Epithelial cell of proximal tubule (primary cell): ENCODE measurements at places on chromosomes 13 and 19.

DNA sequence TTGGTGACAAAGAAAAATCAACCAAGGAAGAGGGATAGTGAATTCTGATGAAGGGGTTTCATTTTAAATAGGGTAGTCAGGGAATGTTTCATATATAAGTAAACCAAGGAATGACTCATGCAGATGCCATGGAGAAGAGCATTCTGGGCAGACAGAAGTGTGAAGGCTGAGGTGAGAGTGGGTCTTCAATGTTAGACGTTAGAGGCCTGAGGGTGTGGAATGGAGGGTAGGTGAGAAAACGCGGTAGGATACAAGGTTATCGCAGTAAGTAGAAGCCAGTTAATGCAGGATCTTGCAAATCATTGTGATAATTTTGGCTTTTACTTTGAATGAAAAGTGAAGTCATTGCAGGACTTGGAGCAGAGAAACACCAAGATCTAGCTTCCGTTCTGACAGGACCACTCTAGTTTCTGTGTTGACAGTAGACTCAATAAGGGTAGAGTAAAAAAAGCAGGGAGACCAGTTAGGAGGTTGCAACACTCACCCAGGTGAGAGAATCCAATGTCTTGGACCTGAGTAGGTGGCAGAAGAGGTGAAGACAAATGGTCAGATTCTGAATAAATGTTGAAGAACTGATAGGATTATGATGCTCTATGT, 225.2 kb upstream of the TMTC4 start:
- DNase-seq = no peak

DNA sequence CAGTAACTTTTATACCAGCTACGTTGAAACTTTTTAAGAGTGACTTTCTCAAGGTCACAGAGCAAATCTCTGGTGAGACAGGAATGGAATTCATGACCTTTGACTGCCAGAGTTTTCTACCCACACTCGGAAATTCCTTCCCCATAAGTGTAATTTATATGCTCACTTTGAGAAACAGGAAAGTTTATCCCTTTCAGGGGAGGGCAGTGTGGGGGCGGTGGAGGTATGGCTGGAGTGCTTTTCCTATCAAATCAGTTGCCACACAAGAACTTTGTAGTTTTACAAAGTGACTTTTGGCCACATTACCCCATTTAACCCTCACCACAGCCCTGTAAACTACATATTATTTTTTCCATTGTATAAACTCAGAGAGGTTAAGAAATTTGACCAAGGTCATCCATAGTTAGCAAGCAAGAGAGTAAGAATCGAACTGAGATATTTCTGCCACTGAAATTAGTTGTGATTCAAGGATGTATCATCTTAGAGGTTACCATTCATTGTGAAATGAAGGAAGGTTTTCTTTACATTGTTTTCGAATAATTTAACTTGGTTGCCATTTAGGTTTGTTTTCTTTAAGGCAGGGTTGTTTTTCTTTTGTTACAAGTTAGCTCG, 5.9 kb downstream of the KLF12 start:
- no peak for DNase-seq

DNA sequence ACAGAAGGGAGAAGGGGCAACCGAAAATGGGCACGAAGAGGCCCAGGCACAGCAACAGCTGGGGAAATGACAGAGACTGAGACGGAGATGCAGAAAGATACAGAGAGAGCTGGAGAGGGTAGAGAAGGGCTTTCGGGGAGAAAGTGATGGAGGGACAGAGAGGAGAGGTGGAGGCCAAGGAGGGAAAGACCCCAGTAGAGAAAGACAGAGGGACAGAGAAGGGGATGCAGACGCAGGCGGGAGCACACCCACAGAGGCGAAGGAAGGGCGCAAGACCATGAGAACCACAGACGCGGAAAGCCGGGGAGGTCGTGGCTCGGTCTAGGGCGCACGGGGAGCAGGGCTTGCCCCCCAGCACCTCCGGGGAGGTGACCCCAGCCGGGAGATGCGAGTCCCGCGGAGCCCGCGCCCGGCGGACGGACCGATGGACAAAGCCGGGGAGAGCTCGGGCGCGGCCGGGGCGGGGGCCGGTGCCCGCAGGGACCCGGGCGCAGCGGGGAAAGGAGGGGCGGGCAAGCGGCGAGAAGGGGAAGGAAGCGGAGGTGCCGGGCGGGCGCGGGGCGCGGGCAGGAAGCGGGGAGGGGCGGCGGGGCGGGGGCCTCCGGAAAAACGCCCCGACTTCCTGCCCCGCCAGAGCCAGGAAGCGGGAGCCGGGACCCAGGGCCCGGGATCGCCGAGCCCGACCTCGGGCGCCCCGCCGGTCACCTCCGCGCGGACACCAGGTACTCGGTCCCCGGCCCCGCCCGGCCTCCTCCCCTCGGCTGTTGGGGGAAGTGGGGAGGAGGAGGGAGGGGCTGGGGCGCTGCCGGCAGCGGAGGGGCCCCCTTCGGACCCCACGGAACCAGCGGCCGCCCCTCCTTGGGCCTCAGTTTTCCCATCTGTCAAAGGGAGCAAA, at the start of gene ARHGEF1:
ARHGEF1 (plus strand) TSS at position 617 of the 895 bp plus-strand sequence. CDS start 4,899 bp downstream, outside the sequence.
- DNase-seq = no peak

DNA sequence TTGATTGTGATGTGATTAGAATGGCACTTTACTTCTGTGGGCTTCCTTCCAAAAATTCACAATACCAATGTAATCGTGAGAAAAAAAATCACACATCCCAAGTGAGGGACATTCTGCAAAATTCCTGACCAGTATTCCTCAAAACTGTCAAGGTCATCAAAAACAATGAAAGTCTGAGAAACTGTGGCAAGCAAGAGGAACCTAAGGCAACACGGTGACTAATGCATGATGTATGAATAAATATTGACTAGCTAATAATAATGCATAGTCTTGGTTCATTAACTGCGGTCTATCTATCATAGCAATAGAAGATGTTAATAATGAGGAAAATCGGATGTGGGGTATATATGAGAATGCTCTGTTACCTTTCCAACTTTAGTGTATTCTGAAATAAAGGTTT, 159.0 kb downstream of the RFC3 start:
- no peak for DNase-seq

GRCh38 chr19:35713904-35714495, 3.8 kb upstream of the KMT2B start:
- DNase-seq = no peak
